Skeletal muscle cell (primary cell): ENCODE measurements at places on chromosomes 2 and 18.

DNA sequence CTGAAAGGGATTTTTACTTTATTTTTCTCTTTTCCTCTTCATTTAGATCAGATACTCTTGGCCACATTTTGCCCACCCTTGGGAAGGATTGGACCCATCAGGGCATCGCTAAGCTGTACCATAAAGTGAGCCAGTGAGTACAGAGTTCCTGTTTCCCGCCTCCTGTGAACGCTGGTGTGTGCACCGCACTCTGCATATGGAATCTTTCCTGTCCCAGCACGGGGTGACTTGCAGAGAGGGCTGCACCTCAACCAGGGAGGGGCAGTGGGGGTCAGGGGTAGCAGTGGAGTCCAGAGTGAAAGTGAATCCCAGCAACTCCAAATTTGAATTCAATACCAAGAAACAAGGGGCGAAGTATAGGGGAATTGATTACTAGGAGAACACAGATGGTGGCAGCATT lies 58.6 kb downstream of the LPIN1 start:
- DNase-seq = no peak

DNA sequence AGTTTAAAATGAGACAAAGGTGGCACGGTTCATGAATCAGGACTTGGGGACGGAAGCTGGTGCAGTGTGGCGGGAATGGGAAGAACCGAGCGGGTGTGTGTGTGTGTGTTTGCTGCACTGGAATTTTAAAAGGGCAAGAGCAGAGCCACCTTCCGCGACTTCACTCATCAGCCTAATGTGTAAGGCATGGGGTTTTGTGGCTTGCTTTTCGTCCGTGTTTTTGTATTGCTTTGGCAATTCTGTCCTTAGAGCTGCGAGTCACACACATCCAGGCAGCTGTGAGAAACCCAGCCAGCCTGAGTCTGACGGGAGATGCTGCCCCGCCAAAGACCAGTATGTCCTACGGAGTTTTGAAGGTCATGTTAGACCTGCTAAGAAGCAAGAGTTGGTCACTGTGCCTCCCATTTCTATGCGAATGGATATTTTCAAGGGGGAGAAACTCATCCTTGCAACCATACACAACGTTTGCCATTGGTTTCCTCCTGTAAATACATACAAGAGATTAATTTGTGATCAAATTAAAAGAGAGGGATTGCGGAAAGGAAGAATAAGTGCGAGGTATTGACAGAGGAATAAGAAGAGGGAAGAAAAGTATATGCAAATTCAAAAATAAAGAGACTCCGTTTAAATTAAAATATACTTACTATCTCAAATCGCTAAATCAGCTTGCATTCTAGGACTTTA lies 665 bp upstream of the CACNB4 start:
- no peak for DNase-seq

- DNase-seq = no peak
Observed at GRCh38 chr2:154961676-154962075, 263.2 kb downstream of the KCNJ3 start.

DNA sequence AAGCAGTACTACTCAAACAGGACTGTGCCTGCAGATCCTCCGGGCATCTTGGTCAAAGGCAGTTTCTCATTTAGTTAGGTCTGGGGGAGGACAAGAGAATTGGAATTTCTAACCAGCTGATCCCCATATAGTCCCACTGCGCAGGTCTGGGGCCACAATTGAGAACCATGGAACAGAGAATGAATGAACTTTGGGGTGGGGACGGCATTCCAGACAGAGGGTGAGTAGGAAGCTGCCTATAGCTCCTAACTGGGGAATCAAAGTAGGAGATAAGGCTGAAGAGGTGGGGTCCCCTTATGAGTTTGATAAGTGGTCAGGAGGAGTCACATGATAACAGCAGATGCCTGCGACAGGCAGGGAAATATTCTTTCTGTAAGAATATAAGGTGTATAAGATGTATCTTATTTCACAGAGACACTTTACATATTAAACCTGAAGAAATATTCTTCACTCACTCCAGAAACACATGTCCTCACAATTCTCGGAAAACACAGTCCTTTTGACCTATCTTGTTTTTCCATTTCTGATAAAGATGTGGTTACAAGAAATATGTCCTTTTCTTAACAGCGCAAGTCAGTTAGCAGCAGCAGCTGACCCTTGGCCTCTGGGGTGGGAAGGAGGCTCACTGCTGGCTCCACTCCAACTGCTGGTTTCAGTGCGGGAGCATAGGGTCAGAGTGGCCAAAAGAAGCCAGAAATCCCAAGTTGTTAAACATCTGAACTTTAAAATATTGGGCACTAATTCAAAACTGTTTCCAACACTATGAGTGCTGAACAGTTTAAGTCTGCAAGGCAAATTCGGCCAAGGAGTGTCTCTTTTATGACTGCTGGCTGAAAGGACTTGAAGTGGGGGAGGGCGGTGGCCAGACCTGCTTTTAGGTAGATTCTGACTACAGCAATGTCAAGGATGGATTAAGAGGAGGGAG lies 12.6 kb upstream of the TMEM214 start:
- no peak for DNase-seq

DNA sequence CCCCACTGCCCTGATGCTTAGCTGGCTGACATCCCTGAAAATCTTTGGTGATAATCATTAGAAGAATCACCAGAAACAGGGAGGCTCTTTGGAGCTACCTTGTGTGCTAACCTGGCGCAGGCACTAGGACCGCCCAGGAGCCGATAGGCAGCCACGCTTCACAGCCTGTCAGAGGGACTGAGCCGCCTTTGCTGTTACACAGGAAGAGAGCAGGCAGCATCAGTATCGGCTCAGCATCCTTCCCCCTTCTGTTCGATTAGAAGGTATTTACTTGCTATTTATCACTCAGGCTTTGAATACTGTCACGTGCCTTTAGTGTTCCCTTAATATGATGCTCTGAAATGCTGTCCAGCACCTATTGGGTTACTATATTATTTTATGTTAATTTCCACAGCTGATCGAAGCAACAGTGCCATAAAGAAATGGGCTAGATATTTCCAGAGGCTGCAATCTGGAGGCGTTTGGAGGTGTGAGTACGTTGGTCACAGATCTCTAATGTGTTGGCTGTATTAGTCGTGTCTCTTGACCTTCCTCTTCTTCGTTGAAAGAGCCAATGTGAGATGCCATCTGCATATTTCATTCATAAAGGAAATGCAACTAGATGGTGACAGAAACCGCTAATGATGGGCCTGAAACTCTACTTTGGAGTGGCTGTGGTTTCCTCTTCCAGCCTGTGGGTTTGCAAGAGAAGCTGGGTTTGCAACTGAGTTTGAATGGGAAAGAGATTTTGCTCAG lies 110.4 kb upstream of the RAB27B start:
- no peak for DNase-seq

DNA sequence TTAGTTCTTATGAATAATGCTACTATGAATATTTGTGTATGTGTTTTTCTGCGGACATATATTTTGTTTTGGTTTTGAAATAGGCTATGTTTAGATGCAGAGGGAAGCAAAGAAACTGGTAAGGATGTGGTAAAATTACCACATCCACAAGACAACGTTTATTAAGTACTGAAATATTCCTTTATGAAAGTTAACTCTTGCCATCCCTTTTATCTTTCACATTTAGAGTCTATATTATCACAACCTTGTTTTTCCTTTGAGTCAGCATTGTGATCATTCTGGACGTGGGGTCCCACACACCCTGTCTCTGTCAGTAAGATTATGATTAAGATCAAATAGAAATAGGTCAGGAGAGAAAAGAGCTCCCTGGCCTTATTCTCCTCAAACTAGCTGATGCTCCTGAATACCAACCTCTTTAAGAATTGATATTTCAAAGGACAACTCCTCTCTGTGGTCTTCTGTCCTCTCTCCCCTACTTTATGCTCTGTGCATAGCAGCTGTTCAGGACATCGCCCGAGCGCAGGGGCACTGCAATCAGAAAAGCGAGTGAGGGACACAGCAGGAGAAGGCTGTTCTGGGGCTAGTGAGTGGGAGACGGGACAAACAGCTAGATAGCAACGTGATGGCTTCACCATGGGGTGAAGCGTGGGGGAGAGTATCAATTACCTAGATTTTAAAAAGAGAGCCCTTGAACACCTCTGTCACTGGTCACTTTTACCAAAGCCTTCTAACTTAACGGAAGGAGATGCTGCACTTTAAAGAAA lies 12.2 kb downstream of the METAP1D start:
- no peak for DNase-seq

DNA sequence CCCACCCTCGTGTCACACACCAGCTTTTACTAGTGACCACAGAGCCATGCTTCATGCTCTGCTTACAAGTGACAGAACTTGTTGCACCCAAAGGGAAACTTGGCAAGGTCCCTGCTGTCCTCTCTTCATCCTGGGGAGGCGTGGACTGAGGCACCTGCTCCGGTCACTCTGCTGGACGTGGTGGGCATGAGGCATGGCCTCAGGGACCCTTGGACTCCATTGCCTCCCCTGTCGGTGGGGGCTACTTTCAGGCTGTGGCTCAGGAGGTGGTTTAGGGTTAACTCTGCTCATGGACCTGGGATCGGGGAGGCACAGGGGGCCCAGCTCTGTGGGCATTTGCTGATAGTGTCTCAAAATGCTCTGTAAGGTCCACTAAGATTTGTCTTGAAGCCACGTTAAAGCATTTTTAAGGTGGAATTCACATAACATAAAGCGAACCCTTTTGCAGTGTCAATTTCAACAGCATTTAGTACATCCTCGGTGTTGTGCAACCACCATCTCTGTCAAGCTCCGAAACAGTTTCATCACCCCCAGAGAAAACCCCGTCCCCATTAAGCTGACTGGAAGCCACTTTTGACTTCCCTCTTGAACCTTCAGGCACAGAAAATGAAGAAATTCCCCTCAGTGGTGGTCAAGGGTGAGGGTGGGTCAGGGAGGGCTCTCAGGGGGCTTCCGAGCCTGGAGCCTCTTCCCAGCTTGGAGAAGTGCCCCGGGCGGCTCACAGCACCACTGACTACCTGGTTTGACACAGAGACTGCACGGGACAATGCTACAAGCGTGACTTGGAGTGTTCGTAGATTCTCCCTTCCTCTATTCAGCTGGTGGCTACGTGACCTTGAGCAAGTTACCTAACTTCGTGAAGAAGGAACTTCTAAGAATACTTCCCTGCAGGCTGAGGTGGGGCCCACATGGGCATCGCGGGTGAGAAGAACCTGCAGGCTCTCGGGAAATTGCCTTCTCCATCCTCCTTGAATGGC lies 100.0 kb upstream of the HDAC4 start:
- no peak for DNase-seq

DNA sequence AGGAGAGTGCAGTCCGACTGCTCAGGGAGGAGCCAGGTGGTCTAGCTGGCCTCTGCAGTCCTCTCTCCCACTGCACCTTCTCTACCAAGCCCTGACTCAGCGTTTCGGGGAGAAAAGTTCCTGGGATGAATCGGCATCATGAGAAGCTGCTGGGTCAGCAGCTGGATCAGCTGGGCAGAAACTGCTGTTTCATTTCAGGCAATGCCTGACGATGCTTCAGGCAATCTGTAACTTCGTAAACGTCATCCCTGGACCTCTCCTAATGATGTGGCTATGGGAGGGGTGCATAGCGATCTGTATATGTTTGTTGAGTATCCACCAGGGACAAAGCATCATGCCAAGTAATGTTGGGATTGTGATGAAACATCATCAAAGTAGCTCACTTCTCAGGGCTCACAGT lies 20.7 kb downstream of the LIPG start:
- peak; percentile 60 for DNase-seq

GRCh38 chr2:26238311-26238958 lies 6.0 kb downstream of the HADHA start:
- DNase-seq = peak; percentile 18

GRCh38 chr18:5709476-5710095 lies 165.8 kb upstream of the EPB41L3 start:
- no peak for DNase-seq

DNA sequence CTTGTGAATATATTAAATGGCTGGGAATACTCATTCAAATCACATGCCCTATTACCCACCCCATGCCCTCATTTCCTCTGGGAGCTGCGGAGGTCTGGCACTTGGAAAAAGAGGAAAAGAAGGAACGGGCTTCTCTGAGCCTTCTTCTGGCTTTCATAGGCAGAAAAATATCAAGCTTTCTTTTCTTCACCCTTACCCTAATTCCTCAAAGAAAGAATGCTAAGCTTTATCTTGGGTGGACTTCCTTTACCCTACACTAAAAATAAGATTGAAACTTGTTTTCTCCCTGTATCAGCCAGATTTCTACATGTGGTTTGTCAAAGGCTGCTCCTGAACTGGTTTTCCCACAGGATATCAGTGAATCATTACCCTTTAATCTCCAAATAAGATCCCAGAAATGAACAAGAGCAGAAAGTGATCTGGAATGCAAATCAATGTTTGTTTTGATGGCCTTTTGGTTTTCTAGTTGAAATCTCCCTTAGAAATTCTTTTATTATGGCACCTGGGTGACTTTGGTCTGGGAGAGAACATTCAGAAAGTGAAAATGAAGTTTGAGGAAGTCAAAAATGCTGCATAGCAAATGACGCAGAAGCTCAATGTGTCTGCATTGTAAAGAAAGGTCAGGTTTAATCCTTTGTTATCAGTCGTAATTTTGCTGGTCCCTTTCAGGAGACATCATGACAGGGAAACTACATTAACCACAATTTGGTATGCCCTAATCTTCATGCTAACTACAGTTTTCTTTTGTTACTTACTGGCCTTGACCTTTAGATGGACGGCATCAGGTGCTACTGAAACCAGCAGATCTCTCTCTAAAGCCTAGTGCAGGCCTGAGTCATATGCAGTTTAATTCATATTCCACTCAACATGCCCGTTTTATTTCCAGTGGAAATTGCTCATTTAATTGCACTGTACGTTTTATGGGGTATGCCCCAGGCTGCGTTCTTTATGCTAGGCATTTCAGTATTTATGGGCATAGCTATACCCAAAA lies 46.6 kb upstream of the HNRNPA3 start:
- no peak for DNase-seq

DNA sequence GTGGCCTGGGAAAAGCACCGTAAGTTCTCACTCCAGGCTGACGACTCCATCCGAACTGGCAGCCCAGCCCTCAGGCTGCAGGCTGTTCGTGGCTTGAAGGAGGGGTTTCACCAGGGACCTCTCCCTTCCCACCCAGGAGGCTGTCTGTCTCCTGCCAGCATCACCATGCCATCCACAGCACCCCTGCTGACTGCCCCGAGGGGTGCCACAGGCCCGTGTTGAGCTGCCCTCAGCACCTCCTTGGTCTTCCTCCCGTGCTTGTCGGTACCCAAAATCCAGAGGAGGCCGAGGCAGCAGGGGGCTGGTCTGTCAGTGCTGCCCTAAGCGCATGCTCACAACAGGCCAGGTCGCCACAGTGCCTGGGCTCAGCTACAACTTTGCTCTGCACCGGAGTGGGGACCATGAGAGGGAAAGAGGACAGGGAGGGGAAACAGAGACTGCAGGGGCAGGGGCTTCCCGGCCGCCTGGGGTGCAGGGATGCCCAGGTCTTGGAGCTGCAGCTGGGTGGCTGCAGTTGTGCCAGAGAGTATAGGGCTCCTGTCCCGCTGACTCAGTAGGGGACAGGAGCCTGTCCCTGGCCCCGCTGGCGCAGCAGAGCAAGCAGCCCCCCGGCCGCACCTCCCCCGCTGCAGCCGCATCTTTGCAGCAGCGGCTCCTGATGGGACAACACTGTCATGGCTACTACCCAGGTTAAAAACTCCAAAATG lies 963.7 kb upstream of the CRIM1 start:
- DNase-seq = no peak

- DNase-seq = no peak
Observed at GRCh38 chr2:176126929-176127773, 2.4 kb upstream of the HOXD8 start.
